ENCODE measurements at places on chromosomes 6 and 20. TPM values are rescaled to one million over a fixed set of nuclear protein-coding genes. Genes with fewer than 3 reads are reported as not detected.
A peak's percentile ranks its signal among the peaks of the same experiment; 100 is the strongest.

GRCh38 chr20:25247956-25248785 is at the start of gene PYGB:
PYGB (plus strand) TSS chr20:25248085; CDS start chr20:25248179, 94 bp downstream.
- H3K36me3 ChIP-seq = no peaks in the 10 kb centered on the region
- peak within 1 kb of the TSS; percentile 92 for H3K4me3 ChIP-seq
- H3K27ac ChIP-seq = peak within 1 kb of the TSS; percentile 88
- H3K27me3 ChIP-seq = no peaks in the 10 kb centered on the region

The CENPQ gene
- 9.0 TPM for polyA plus RNA-seq

DNA sequence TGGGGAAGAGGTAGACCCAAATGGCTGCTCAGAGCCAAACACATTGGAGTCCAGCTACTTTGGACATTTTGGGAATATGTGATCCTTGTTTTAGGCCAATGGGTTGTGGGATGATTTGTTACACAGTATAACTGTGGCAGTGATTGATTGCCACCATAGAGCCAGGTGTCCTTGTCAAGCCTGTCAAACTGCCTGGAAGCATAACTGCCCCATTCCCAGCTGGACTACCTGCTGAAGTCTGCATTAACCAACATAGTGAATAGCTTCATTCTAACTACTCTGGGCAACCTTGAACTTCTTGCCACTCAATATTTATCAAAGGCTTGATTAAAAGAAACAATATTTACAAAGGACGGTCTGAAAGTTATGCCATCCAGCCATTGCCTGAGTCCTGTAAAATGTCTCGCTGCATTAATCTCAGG is 164.7 kb downstream of the LINC00237 start:
- no peaks in the 10 kb centered on the region for H3K36me3 ChIP-seq
- no peak overlapping the region for H3K27ac ChIP-seq
- H3K4me3 ChIP-seq = no peak overlapping the region

GRCh38 chr6:117666881-117667280 is 8.4 kb upstream of the NUS1 start:
- no peak overlapping the region for H3K27ac ChIP-seq
- DNase-seq = no peak
- H3K4me3 ChIP-seq = no peak overlapping the region

- H3K4me3 ChIP-seq = no peak overlapping the region
- H3K27me3 ChIP-seq = no peaks in the 10 kb centered on the region
- no peak for DNase-seq
- H3K36me3 ChIP-seq = no peaks in the 10 kb centered on the region
- H3K4me1 ChIP-seq = no peaks in the 10 kb centered on the region
Measured at GRCh38 chr20:10745790-10746189, 72.0 kb upstream of the JAG1 start.

DNA sequence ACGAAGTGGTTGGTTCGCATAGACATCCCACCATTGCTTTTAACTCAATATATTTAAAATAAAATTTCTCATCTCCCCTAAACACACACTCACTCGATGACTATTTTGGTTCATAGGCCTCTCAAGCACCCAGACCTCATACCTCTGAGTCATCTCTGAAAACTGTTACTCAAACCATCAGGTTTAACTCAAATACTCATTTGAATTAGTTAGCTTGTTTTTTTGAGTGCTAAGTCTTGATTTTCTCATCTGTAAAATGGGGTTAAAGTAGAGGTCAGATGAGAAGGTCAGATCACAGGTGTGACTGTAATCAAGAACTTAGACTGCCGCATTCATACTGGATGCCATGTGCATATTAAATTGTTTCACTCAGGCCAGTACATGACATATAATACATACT is 243.9 kb upstream of the TENT5A start:
- no peaks in the 10 kb centered on the region for H3K27me3 ChIP-seq
- no peaks in the 10 kb centered on the region for H3K36me3 ChIP-seq
- no peak for DNase-seq
- H3K4me1 ChIP-seq = peaks cover 6% of the 10 kb centered on the region

DNA sequence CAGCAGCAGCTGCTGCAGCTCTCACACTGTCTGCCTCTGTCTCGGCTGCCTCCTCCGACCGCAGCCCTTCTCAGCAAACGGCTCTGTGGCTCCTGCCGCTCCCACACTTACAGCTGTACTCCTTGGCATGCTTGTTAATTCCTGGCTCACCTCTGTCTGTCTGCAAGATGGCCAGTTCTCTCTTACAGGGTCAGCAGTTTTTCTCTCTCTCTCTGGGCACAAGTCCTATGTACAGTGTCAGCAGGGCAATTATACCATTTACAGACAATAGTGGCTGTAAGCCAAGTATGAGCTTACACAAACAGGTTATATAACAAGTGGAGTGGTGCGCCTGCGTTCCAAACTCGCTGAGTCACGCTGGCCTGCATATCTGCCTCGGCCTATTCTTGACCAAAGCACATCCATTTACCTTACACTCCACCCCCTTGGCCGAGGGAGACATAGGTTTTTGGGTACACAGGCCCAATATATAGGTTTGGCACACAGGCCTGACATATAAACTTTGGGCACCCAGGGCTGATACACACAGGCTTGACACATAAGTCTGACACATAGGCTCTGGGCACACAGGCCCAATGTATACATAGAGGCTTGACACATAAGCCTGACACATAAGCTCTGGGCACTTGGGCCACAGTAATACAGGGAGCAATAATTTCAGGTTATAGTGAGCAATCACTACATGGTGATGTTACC is 4.4 kb downstream of the ZKSCAN3 start:
- no peaks in the 10 kb centered on the region for H3K36me3 ChIP-seq
- peak; percentile 74 for DNase-seq
- peaks cover 12% of the 10 kb centered on the region for H3K4me1 ChIP-seq
- no peak overlapping the region for H3K4me3 ChIP-seq
- peak overlapping the region; percentile 77 for H3K27ac ChIP-seq

The SLC24A3 gene
- polyA plus RNA-seq = 6.7 TPM

The COL11A2 gene
- 4.1 TPM for polyA plus RNA-seq

DNA sequence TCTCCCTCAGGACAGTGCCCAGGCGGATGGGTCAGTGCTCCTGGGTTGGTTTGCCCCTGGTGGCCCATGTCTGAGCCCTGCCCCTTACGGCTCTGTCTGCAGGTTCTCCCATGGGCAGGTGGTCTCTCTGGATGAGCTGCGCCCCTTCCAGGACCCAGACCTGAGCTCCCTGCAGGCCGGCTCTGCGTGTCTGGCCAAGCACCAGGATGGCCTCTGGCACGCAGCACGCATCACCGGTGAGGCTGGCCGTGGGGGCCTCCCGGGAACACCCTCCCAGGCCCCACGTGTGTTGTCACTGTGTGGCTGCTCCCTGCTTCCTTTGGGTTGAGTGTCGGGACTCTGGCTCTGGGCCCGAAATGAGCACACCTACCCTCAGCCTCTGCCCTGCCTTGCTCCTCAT is 3.3 kb upstream of the LIME1 start:
- no peaks in the 10 kb centered on the region for H3K36me3 ChIP-seq
- DNase-seq = no peak
- no peak overlapping the region for H3K4me3 ChIP-seq
- H3K27me3 ChIP-seq = no peaks in the 10 kb centered on the region

- no peak overlapping the region for H3K27ac ChIP-seq
- no peak overlapping the region for H3K4me3 ChIP-seq
- H3K4me1 ChIP-seq = no peaks in the 10 kb centered on the region
- H3K36me3 ChIP-seq = no peaks in the 10 kb centered on the region
- no peaks in the 10 kb centered on the region for H3K27me3 ChIP-seq
Measured at GRCh38 chr6:117399924-117400323, 25.8 kb downstream of the ROS1 start.

The SLC17A9 gene
- polyA plus RNA-seq = 4.4 TPM

GRCh38 chr20:16236589-16237241 is 336.5 kb downstream of the KIF16B start:
- no peak for DNase-seq
- H3K4me3 ChIP-seq = no peak overlapping the region
- H3K27me3 ChIP-seq = no peaks in the 10 kb centered on the region
- no peaks in the 10 kb centered on the region for H3K36me3 ChIP-seq
- H3K27ac ChIP-seq = no peak overlapping the region

- no peaks in the 10 kb centered on the region for H3K27me3 ChIP-seq
- DNase-seq = no peak
- H3K4me3 ChIP-seq = no peak overlapping the region
- no peak overlapping the region for H3K27ac ChIP-seq
Measured at GRCh38 chr6:7406743-7407142, 17.1 kb downstream of the RIOK1 start.

DNA sequence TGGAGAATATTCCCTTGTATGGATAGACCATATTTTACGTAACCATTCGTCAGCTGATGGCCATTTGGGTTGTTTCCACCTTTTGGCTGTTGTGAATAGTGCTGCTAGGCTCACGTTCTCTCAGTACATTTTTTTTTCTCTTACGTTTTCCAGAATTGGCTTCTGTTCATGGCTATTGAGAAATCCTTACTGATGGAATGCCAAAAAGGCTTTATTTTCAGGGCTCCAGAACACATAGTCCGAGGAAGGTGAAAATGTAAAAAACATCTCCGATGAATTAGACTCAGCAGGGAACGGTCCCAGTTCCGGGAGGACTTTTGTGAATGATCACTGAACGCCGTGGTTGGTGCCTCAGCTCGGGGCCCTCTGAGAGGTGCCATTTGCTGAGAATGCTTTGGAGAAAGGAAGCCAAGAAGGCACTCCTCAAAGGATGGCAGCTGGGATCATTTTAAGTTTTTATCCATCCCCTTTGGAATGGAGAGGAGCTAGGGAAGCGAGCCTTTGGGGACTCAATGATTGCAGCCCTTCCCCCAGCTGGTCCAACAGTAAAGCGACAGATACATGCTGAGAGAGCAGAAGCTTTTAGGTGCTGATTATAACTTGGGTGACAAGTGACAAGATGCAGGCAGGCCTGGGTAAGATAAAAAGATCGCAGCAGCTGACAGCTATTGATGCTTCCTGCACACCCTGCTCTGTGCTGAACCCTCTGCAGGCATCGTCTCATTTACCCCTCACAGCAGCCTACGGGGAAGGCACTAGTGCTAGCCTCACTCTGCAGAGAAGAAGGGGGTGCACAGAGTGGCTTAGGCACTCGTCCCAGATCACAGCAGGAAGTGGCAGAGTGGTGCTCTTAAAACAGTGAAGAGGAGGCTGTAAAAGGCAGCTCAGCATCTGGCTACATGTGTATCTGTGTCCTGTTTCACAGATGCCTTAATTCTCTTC is 133.4 kb upstream of the KCNG1 start:
- DNase-seq = peak; percentile 73
- H3K27me3 ChIP-seq = peaks cover 73% of the 10 kb centered on the region

GRCh38 chr6:147586044-147586443 is 77.6 kb downstream of the SAMD5 start:
- no peaks in the 10 kb centered on the region for H3K4me1 ChIP-seq
- peak; percentile 75 for DNase-seq
- no peak overlapping the region for H3K27ac ChIP-seq
- no peak overlapping the region for H3K4me3 ChIP-seq

DNA sequence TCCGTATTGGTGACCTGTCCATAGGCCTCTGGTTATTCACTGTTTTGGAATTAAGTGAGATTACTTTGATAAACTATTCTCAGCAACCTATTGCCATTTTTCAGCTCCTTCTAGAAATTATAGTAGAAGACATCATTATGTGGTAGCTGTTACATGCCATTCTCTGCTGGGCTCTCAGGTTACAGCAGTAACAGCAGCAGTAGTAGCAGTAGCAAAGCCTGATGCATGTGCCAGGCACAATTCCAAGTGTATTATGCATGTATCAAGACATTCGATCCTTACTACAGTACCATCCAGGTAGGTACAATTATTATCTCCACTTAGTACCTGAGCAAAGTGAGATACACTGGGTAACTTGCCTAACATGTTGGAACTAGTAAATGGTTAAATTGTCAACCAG is 74.3 kb downstream of the RPS12 start:
- no peak overlapping the region for H3K4me3 ChIP-seq
- no peak for DNase-seq
- H3K27ac ChIP-seq = no peak overlapping the region
- no peaks in the 10 kb centered on the region for H3K27me3 ChIP-seq
- H3K36me3 ChIP-seq = no peaks in the 10 kb centered on the region

The HLA-DOA gene
- polyA plus RNA-seq = 2.8 TPM

DNA sequence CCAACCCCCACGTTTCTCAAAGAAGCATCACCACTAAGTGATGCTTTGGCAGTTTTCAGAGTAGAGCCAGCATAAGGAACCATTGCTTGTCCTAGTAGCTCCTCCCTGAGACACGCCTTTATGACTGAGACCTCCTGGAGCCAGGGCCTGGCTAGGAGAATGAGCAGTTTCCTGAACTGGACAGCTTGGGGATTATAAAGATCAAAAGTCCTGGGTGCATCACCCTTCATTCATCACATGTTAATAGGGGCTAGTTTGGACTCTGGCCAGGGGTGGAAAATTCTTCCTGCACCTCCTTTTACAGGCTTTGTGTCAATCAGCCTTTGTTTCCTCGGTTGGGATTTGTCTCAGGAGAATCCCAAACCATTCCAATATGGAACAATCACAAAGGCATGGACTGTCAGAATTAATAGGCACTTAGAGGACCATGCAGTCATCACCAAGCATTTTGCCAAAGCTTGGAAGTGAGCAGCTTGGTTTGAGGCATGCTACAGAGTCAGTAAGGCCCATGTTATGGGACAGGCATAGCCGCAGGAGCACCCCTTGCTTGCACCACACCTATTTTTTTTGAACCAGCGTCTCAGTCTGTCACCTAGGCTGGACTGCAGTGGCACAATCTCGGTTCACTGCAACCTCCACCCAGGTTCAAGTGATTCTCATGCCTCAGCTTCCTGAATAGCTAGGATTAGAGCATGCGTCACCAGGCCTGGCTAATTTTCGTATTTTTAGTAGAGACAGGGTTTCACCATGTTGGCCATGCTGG is 64.9 kb upstream of the TGM3 start:
- H3K27me3 ChIP-seq = no peaks in the 10 kb centered on the region
- H3K36me3 ChIP-seq = no peaks in the 10 kb centered on the region
- H3K4me1 ChIP-seq = no peaks in the 10 kb centered on the region
- no peak overlapping the region for H3K27ac ChIP-seq
- H3K4me3 ChIP-seq = no peak overlapping the region
- DNase-seq = no peak

DNA sequence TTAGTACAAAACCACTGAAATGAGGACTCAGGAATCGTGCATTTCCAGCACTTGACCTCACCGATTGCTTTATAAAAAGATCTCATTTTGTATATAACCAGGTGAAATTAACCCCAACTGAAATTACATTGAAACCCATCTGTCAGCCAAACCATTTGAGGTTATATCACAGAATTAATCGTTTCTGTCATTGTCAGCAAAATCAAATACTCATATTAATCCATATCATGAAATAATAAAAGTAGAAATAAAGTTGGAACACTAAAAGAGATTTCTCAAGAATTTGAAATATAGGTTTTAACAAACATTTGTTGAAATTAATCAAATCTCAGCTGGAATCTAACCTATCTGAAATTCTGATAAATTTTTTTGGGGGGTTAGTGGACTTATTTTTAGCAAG is 23.7 kb downstream of the KHDRBS2 start:
- H3K27ac ChIP-seq = no peak overlapping the region
- DNase-seq = no peak
- H3K27me3 ChIP-seq = no peaks in the 10 kb centered on the region

DNA sequence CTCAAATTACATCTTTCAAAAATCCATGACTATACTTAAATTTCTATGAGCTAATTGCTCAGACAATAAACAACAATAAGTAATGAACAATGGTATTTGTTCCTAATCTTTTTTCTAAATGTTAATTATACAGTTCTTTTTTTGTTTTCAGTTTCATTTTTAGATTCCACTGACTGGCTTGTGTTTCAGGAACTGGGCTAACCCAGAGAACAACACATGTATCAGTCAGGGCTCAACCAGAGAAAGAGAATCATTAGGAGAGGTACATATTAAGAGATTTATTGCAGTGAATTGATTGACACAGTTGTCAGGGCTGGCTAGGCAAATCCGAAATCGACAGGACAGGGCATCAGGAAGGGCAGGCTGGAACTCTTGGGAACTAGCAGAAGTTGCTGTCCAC is 182.8 kb downstream of the GRM1 start:
- H3K27ac ChIP-seq = no peak overlapping the region
- H3K4me3 ChIP-seq = no peak overlapping the region
- H3K27me3 ChIP-seq = no peaks in the 10 kb centered on the region
- no peaks in the 10 kb centered on the region for H3K4me1 ChIP-seq
- no peak for DNase-seq
- H3K36me3 ChIP-seq = no peaks in the 10 kb centered on the region
